ENCODE measurements at places on chromosomes 6 and 20. TPM values are rescaled to one million over a fixed set of nuclear protein-coding genes. Genes with fewer than 3 reads are reported as not detected.

The XKR7 gene
- not detected for total RNA-seq

DNA sequence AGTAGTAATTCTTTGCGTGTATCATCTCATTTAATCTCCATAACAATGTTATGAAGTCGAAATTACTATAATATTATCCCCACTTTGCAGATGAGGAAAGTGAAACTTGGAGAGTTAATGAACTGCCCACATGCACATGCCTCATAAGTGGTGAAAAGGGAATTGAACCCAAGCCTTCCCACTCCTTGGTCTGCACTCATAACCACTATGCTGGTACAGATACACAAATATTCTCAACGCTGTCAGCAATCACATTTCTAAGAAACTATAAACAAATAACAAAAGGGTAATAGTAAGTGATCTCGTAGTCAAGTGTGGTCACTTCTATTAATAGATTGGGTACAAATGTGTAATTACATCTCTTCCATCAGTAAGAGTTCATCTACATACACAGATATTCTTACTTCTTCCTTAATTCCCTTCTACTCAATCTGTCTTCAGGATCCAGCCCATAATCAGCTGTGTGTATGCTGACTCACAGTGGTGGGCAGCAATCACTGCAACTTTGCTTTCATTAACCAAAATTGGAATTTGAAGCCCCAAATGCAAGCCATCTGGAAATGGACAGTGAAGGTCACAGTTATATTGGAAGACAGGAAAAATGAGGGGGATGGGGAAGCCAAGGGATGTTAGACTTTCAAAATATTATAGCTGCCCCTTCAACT lies 6.6 kb downstream of the PRSS35 start:
- no peak for DNase-seq

- DNase-seq: no peak
Observed at GRCh38 chr20:7883309-7883708, 56.9 kb downstream of the HAO1 start.

The NKAIN4 gene
- total RNA-seq: not detected

DNA sequence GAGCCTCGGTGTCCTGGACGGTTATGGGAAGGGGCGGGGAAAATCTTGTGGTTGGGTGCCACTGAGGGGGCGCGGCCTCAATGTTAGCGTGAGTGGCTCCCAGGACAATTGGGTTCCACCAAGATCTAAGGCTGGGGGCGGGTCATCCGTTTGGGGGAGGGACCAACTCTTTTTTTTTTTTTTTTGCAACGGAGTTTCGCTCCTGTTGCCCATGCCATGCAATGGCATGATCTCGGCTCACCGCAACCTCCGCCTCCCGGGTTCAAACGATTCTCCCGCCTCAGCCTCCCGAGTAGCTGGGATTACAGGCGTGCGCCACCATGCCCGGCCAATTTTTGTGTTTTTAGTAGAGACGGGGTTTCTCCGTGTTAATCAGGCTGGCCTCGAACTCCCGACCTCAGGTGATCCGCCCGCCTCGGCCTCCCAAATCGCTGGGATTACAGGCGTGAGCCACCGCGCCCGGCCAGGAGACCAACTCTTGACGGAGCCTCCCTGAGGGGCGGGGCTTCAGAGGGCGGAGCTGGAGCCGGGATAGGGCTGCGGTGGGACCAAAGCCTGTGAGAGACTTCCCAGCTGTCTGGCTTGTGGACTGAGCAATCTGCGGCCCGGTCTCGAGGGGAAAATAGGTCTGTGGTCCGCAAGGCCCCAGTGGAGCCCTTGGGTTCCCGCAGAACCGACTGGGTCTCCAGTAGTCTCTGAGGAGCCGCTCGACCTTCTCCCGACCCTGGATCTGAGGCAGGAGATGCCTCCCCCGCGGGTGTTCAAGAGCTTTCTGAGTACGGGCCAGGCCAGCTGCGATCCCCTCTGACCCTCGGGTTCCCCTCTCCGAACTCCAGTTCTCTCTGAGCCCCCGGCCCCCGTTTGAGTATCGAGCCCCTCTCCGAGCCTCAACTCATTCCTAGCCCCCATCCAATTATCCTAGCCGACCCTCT lies 1.1 kb downstream of the SPAG4 start:
- peak; percentile 92 for DNase-seq

The EFCAB8 gene
- total RNA-seq: not detected

The TPD52L1 gene
- 57.0 TPM for total RNA-seq

DNA sequence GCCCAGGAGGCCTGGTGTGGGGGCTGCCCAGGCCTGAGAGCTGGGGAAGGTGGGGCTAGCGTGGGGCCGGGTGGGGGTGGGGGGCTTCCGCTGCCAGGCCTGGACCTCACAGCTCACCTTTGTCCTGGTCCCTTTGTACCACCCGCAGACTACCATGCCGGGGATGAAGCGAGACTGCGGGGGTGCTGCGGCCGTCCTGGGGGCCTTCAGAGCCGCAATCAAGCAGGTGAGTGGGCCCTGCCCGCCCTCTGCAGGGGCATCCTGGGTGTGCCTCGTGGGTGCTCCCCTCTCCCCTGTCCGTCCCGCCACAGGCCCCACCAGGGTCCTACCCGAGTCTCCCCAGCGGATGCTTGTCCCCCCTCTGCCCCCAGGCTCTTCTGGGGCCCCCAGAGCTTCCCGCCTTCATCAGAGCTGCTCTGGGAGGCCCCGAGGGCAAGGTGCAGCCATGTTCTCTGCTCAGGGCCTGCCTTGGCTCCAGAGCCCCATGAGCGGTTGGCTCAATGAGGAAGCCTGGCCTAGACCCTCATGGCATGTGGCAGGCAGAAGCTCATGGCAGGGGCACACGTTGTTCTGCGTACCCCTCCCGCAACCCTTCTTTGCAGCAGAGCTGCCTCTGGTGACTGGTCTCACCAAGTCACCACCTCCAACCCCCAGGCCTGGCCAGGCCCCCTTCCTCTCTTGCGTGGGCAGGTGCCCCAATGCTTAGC lies 14.5 kb downstream of the NPEPL1 start:
- DNase-seq: no peak

GRCh38 chr20:62226707-62227590 lies 6.9 kb upstream of the HRH3 start:
- no peak for DNase-seq

DNA sequence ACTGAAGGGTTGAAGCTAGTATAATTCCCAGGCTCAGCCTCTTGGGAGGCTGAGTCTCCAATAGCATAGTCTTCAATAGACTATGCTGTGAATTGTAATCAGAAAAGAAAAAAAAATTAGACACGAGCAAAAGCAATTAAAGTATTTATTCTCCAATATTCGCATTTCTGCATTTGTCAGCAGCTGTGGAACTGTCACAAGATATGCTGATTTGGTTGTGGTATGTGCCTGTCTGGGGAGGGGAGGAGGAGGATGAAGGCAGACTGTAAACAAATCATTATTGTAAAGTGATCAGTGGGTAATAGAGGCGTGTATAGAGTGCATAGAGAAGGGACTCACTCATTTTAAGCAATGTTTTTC lies 10.1 kb upstream of the BICRAL start:
- DNase-seq: no peak

The ALDH5A1 gene
- total RNA-seq: 23.1 TPM

DNA sequence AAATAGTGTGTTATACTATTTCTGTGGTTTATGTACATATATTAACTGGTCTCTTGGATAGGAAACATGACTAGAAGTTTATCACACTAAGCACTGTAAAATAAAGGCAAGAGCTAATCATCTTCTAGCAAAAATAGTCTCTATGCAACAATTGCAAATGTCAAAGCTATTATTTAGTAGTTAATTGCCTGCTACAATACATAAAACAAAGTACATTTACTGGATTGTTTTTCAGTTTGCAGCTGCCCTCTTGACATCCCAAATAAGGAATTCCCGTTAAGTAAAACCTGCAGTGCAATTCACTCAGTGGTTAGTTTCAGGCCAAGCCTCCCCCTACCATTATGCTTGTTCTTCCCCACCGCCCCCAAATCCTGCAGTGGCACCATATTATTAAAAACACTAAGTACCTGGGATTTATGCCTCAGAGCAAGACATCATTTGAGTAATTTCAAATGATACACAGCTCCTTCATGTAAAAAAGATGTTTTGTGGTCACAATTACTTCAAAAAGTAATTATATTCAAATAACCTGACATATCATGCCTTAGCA lies 1.6 kb upstream of the ATP5F1E start:
- no peak for DNase-seq

- DNase-seq: no peak
Observed at GRCh38 chr6:92777146-92777740, 642.1 kb downstream of the EPHA7 start.

- DNase-seq: no peak
Observed at GRCh38 chr6:55925292-55925691, 49.9 kb upstream of the BMP5 start.

The SNAP25 gene
- total RNA-seq: 0.21 TPM

DNA sequence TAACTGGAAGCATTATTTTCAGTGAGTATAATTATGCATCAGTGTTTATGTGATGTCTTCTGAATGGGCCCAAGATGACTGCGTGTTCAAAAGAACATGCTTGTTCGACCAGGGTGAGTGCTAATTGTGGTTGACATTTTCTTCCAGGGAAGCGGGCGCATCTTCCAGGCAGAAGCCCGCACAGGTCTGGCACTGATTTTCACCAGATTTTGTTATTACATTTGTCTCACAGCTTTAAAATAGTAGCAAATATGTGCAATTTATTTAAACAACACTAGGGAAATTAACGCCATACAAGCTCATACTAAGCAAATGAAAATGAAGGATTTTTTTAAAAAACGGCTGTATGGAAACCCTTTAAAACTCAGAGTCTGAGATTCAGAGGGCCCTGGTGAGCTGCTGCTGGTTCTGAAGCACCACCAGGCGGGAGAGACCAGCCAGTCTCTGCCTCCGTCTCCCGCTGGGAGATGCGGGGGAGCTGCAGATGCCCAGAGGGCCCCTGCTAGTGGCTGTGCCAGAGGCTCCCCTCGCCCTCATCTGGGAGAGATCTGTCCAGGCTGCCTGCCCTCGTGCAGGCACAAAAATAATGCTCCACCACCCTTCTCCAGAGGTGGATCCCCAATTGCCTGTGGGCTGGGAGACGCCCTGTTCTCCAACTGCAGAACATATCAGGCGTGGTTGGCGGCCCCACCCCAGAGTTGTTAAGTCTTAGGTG lies 297.0 kb downstream of the TAF4 start:
- no peak for DNase-seq

DNA sequence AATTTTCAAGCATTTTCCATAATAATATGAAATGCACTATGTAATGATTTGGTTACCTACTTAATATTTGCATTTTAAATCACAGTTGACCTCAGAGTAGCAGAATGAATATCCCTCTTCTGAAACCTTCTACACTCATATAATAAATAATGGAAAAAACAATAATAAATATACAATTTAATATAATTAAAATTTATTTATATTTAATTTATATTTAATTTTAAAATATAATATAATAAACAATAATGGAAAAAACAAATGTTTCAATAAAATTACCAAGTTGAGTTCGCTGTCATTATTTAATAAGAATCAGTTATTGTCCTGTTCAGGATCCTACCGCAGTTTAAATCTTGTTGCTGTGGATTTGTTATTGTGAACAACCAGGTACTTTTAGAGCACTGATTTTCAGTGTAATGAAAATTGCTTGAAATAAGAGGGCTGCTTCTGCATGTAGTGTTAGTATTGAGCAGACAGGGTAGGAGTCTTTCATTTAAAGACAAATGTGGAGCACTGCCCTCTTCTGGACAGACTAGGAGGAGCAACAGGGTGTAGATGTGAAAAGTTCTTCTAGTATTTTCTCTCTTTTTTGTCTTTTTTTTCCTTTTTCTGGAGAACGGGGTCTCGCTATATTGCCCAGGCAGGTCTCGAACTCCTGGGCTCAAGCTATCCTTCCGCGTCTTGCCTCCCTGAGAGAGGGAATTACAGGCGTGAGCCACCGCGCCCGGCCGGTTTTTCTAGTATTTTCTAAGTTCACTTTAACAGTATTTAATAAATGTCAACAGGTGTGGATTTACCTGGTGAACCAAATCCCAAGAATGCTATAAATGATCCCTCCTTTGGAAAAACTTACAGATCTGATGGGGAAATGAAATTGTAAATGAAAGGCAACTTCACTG lies 13.6 kb downstream of the TRAPPC3L start:
- peak; percentile 70 for DNase-seq

The SAMD3 gene
- not detected for total RNA-seq

DNA sequence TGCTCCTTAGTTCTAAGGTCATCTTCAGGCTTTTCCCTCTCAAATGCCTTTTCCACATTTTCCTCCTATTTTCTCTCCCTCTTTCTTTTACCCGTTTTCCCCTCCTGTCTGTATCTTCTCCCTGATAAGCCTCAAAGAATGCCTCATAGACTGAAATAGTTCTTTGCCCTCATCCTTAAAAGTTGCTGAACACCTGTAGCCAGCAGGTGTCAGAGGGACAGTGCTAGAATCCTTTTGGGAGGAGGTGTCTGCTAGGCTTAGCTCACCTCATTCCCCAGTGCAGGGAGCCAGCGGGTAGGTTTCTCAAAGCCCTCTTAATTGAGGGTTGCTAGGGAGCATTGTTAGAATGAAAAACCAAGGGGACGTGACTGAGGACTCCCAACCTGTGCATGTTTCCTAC lies 204.0 kb downstream of the TSHZ2 start:
- DNase-seq: no peak

- no peak for DNase-seq
Observed at GRCh38 chr6:84019141-84019841, 14.3 kb upstream of the MRAP2 start.

DNA sequence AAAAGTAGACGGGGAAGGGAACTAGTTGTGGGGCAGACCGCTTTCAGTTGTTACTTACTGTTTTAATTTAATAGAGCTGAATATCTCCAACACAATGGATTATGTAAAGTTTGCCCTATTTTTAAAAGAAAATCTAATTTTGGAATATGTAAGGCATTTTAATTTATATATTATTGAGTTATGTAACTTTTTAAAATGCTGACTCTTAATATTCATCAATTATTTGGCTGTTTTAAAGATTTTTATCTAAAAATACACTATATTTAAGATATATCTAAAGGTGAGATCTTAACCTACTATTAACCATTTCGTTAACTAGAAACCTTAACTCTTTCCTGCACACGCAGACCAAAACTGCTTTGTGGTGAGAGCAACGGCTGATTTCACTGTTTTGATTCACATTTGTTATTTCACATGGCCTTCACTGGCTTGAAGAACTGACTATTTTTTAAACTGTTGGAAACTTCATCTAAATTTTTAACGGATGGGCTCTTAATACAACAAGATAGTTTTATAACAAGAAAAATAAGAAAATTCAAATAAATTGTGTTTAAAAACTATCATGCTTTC lies 87.9 kb downstream of the HUS1B start:
- DNase-seq: no peak

GRCh38 chr20:13625304-13625979 lies 13.3 kb downstream of the TASP1 start:
- no peak for DNase-seq
